Activated T-cell treated with anti-CD3 and anti-CD28 coated beads for 24 hours (primary cell): ENCODE measurements at places on chromosomes 5 and 9.

DNA sequence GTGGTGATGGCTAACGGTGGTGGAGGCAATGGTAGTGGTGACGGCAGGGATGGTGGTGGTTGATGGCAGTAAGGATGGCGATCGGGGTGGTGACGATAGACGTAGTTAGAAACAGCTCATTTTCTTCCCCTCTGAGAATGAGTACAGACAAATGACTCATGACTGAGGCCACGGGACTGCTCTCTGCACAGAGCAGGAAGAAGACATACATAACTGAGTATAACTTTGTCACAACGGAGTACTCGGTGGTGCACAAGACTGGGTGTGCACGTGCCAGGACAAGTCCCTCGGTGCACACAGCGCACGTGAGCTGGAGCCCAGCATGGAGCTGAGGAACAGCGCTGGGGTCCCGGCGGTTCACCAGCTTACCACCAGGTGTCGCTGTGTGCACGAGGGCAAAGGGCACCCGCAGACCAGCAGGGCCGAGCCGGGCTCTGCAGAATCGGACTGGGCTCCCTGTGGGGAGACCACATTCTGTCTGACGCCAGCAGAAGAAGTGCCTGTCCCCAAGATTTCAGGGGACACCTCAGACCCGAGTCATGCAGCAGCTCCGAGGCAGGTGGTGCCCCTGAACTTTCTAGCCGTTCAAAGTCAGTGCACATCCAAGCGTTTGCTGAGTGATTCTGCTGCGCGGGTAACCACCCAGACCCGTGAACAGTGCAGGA, 188.6 kb downstream of the FSTL4 start:
- peak; percentile 62 for DNase-seq

DNA sequence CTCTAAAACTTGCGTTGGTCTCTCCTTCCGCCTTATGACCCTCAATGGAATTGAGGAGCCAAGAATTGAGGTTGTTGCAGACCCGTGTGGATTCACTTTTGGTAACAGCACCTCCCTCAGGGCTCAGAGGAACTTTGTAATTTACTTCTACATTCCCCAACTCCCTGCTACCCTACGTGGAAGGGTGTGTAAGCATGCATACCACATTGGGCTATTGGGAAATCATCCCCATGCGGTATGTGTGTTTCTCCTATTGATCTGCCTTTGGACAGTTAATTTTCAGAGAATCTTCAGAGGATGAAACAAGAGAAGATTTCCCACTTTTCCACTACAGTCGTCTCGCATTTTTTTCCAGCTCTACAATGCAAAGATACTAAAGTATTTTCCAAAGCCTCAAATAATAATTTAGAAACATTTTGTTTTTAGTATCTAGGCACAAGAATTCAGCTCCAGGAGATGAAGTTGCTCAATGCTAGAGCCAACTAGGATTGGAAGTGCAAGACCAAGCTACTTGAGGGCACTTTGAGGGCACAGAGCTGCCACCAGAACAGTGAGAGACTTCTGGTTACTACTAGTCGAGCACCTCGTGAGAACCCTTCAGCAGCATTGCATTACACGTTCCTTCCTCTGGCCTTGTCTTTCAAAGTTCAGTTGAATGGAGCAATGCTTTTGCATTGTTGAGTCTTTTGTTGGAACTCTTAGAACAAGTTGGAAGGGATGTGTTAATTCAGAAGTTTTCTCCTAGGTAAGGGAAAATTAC, 3.4 kb downstream of the C1QTNF3 start:
- DNase-seq = no peak

DNA sequence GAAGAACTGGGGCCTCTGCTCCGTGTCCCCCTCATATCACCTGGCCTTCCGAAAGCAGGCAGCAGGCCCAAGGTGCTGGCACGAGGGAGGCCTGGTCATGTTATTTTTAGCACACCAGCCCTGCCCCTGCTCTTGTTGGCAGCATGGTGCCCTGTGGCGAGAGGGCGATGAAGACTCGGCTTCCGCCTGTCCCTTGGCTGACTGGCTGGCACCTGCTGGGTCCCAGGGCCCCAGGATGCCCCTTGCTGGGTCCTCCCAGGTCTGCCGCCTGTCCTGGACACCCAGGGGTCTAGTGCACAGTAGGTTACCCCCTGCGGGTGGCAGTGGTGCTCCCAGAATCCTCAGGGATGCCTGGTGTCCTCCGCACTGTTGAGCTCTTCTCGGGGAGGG, 77.0 kb downstream of the RXRA start:
- no peak for DNase-seq

GRCh38 chr5:124631874-124632550, 114.4 kb downstream of the ZNF608 start:
- DNase-seq = no peak

GRCh38 chr9:92668746-92669526, 995 bp downstream of the IPPK start:
- peak; percentile 45 for DNase-seq

DNA sequence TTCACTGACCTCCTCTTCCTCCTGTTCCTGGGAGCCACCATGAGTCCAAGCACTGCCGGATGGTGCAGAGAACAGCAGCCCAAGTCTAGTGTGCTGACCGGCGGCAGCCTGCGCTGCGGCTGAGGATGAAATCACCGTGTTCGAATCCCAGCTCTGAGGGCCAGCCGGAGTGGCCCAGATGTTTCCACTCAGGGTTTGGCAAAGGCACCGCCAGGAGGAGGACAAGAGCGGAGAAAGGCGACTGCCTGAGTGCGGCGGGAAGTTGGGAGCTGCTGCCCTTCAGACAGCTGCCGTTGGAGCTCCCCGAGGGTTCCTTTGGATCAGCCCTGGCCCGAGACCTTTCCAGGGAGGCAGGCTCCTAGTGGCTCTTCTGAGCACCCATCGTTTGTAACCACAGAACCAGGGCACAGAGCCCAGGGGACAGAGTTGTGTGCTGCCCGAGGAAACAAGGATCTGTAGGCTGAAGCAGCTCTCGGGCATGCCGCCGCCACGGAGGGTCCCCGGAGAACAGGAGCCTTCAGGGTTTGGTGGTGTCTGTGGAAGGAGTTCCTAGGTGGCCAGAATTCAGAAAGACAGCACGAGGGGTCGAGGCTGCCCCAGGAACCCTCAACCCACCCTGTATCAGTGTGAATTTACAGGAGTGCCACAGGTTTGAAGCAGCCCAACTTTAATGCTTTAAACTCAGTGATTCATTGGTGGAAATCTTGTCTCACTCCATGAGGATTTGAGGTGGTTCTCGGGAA, 115.6 kb upstream of the COL5A1 start:
- no peak for DNase-seq

DNA sequence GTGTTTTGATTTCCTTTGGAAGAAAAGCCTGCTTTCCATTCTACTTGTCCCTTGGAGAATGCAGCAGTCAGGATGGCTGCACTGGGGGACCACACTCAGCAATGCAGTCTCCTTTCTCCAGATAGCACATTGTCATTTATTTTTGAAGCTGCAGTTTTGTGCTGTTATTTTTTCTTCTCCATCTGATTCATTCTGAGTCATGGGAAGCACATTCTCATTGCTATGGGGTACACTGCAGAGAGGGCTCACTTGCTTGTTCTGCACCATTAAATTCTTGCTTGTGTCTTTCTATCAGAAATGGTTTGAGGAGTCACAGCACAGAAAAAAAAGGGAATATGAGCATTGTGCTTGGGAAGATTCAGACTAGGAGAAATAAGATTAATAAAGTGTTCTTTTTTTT, 39.7 kb upstream of the POC5 start:
- DNase-seq = no peak

DNA sequence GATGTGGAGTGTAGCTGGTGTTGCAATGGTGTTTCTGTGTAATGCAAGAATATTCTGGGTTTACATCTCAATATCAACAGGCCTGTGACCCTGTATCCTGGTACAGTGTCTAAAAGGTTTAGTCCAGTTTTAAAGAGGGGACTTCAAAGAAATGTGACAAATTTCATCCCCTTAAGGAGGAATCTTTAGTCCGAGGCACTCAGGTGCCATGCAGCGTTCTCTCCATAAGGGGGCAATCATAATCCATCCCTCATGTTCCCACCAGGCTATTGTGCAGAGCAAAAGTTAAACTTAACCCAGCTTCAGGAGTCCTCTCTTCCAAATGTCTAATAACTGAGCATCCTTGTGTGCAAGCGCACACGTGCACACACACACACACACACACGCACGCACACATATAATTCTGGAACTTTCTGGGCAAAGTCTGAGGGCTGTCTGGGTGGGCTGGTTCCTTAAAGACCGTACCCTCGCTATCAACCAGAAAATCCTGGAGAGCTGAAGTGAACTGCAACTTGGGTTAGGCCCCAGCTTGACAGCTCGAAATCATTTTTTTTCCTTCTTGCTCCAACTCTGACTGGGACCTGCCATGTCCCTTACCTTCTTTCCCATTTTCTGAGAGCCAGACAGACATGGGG, 46.0 kb downstream of the CRB2 start:
- no peak for DNase-seq

GRCh38 chr9:133545494-133546286, 11.2 kb downstream of the ADAMTSL2 start:
- no peak for DNase-seq

- no peak for DNase-seq
Measured at GRCh38 chr5:156540491-156540890, 213.5 kb downstream of the SGCD start.

DNA sequence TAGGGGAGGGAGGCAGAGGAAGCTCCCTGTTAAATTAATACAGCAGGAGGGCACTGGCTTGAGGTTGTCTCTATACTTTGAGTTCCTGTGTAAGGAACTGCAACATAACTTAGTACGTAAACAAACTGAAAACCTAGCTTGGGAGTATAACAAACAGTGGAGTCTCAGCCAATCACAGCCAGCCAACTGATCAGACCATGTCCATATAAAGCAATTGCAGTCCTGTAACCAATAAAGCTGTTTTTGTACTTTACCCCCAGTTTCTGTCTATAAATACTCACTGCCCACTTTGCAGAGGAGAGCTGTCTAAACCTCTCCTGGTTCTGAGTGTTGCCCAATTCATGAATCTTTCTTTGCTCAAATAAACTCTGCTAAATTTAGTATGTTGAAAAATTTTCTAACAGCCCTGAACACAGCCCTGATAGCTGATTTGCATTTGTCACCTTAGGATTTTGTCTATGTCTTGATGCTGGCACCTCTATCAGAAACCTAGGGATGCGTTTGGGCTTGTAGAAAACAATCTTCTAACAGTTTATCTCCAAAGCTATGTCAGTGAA, 39.9 kb downstream of the GDNF start:
- DNase-seq = no peak

GRCh38 chr5:76582230-76583162, 40.7 kb downstream of the F2RL2 start:
- DNase-seq = peak; percentile 8

GRCh38 chr5:143370440-143370839, 33.0 kb downstream of the NR3C1 start:
- DNase-seq = no peak

- DNase-seq = no peak
Measured at GRCh38 chr5:172503925-172504700, 49.8 kb upstream of the SH3PXD2B start.

- DNase-seq = no peak
Measured at GRCh38 chr5:180807654-180808414, 5.2 kb upstream of the MGAT1 start.
